Lower lobe of right lung (tissue), 2 donors: ENCODE measurements at places on chromosomes 12 and 14. TPM values are rescaled to one million over a fixed set of nuclear protein-coding genes. Genes with fewer than 3 reads are reported as not detected.

The HOXC9 gene
- not detected for total RNA-seq

The LRP1-AS gene
- total RNA-seq: not detected

The P2RX7 gene
- total RNA-seq: 20.5 TPM

The KERA gene
- total RNA-seq: not detected

The DAO gene
- not detected for total RNA-seq

The CLEC2D gene
- total RNA-seq: 13.9 TPM

The C14orf132 gene
- 44.8 TPM for total RNA-seq

The SDR9C7 gene
- total RNA-seq: not detected

The ATG101 gene
- 31.8 TPM for total RNA-seq

The TMEM63C gene
- total RNA-seq: 0.27 TPM

The MUCL1 gene
- not detected for total RNA-seq

The GMPR2 gene
- total RNA-seq: 72.3 TPM

The SLC17A8 gene
- not detected for total RNA-seq

The CMA1 gene
- 2.4 TPM for total RNA-seq

The HCAR1 gene
- total RNA-seq: 1.6 TPM

The INSM2 gene
- not detected for total RNA-seq

The HAL gene
- total RNA-seq: 7.3 TPM

The ADAM21 gene
- 0.24 TPM for total RNA-seq

The TBX5 gene
- 15.7 TPM for total RNA-seq

The DHRS2 gene
- 1.2 TPM for total RNA-seq

The ESRRB gene
- total RNA-seq: not detected

The PLEKHD1 gene
- 0.47 TPM for total RNA-seq

The CPM gene
- total RNA-seq: 224 TPM

The NABP2 gene
- total RNA-seq: 20.9 TPM

The AGAP2 gene
- 5.7 TPM for total RNA-seq

The GON7 gene
- 12.9 TPM for total RNA-seq

The FANCM gene
- 4.1 TPM for total RNA-seq

The ALX1 gene
- total RNA-seq: not detected

The C12orf50 gene
- not detected for total RNA-seq

The SLCO1C1 gene
- total RNA-seq: 0.92 TPM

The TAS2R43 gene
- not detected for total RNA-seq

The ACSM4 gene
- total RNA-seq: not detected

The LALBA gene
- total RNA-seq: not detected

The SCNN1A gene
- 156 TPM for total RNA-seq

The CDK2 gene
- 22.2 TPM for total RNA-seq

The EFS gene
- 11.5 TPM for total RNA-seq
